Bone marrow (tissue), 2 donors: ENCODE measurements at places on chromosomes 12 and 14.

DNA sequence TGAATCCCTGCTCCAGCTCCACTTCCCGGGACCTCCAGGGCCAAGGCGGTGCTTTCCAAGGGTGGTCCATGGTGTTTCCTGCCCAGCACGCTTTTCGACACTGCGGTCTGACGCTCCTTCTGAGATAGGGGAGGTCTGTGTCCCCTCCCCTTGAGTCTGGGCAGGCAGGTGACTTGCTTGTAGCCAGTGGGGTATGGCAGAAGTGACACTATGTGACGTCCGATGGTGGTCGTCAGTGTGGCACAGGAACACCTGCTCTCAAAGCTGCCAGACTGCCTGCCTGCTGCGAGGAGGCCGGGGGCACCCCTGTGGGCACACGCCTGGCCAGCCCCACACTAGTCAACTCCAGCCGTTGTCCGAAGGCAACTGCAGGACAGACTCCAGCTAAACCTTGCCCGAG, 16.0 kb upstream of the TRAF3 start:
- no peak for DNase-seq

DNA sequence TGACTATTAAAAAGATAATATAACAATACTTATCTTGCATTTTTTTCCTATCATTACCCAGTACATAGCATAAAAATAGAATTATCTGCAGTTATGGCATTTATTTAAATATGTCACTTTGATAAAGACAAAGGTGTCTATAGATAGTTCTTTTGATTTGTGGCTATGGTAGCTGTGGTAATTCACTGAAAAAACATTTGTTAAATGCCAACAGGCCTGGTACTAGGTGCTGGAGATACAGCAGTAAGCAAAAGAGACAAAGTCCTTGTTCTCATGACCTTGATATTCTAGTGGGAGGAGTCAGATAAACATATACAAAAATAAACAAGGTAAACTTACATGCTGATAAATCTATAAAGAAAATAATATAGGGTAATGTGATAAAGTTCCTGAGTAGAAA, 44.7 kb downstream of the INSM2 start:
- no peak for DNase-seq

DNA sequence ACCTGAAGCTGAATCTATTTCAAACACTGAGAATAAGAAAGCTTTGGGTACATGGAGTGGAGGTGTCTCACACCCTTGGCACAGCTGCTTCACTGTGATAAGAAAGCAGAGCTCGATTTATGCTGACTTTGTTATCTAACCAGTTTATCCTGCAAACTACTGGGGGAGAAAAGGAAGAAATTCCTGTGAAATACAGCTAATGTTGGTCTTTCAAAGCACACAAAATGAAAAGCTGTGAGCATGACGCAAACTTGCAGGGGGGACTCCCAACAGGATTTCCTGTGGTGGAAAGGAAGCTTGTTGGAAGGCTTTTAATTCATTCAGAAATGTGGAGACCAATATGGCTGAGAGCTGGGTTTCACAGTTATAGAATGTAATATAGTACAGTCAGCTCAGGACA, 53.4 kb downstream of the SRGAP1 start:
- no peak for DNase-seq

DNA sequence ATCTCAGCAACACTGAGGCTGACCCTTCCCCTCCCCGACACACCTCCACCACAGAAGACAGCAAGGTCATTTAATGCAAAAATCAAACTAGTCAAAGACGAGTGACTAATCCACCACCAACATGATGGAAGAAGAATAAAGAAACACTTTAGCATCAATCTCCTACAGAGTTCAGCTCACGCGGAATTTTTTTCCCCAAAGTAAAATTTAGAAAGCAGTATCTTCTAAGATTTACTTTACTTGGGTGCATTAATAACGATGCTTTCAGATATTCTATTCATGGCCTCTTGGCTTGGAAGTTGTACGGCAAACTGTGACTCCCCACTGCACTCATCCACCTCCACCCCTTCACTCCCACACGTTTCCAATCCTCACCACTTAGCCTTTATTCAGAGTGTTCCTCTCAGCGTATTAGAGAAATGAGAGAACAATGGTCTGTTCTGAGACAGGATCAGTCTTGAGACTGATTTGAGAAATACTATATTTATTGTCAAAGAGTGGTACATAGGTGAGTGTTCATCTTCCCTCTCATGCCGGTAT, 1.9 kb downstream of the EGLN3 start:
- DNase-seq: no peak

- DNase-seq: no peak
These were observed 29.4 kb upstream of the ETFBKMT start for GRCh38 chr12:31629756-31630732.

- no peak for DNase-seq
These were observed 135.4 kb downstream of the ZFP36L1 start for GRCh38 chr14:68657300-68658028.

GRCh38 chr14:53655080-53655785, 301.4 kb downstream of the BMP4 start:
- no peak for DNase-seq

GRCh38 chr12:3491938-3492792, 1.2 kb downstream of the PRMT8 start:
- no peak for DNase-seq

DNA sequence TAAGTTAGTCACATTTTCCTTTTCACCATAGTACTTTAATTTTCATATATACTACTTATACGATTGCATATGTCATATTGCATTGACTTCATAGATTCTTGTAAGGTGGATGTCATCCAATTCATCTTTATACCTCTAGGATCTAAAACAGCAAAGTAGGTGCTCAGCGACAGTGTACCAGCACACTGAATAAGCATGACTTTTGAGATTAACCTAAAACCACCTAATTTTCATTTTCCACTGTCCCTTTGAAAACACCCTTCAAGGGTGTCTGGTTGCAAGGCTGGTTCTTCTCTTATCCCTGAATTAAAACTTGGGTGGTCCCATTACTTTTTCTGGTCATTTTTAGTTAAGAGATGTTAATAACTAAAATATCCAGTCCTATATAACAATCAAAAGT, 4.4 kb downstream of the GPR19 start:
- no peak for DNase-seq

GRCh38 chr12:101592448-101592847, 2.3 kb upstream of the MYBPC1 start:
- no peak for DNase-seq

DNA sequence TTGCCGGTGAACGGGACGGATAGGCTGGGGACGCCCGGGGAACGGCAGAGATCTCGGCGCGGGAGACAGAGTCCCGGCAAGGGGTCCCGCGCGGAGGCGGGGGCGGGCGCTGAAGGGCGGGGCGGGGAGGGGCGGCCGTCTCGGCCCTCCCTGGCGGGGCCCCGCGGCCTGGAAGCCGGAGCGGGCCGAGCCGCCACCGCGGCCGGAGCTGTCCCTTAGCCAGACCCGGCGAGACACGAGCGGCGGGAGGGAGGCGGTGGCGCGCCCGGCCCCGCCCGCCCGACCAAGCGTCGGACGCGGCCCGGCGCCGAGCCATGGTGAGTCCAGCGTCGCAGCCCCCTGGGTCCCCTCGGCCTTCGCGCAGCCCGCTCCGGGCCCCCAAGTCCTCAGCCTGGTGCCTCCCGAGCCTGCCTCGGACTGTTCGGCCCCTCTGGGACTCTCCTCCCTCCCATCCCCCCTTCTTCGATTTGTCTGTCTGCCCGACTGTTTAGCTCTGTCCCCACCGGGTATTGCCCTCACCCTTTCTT, at the start of gene ARHGEF40:
Gene ARHGEF40 (plus strand): TSS at position 222 of the 527 bp plus-strand sequence. CDS start 93 bp downstream, at position 315.
- no peak for DNase-seq

DNA sequence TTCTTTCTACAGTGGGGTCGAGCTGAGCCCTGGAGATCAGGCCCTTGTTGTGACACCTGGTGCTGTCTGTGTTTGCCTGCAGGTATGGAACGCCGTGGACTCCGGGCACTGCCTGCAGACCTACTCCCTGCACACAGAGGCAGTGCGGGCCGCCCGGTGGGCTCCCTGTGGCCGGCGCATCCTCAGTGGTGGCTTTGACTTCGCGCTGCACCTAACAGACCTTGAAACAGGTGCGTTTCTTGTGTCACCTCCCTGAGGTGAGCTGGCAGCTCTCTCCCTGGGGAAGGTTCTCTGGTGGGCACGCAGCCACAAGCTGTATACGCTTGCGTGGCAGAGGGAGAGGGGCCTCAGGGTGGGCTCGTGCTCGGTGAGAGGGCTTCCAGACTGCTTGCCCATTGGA, 119.3 kb downstream of the BEGAIN start:
- DNase-seq: no peak

DNA sequence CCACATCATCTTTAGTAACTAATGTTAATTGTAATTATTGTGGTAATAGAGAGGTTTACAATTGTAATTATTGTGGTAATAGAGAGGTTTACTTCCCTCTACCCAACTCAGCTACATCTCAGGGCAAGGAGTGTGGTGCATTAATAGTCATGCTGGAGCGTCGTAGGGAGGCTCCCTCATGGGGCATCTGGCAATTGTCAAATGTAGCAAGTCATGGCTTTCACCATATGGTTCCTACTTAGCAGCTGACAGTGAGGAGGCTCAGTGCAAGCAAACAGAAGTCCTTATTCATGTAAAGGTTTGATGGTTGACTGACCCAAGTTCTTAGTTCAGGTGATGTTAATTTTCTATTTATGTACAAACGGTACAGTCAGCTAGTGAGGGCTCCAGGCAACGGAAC, 1012.0 kb downstream of the FLRT2 start:
- DNase-seq: no peak

DNA sequence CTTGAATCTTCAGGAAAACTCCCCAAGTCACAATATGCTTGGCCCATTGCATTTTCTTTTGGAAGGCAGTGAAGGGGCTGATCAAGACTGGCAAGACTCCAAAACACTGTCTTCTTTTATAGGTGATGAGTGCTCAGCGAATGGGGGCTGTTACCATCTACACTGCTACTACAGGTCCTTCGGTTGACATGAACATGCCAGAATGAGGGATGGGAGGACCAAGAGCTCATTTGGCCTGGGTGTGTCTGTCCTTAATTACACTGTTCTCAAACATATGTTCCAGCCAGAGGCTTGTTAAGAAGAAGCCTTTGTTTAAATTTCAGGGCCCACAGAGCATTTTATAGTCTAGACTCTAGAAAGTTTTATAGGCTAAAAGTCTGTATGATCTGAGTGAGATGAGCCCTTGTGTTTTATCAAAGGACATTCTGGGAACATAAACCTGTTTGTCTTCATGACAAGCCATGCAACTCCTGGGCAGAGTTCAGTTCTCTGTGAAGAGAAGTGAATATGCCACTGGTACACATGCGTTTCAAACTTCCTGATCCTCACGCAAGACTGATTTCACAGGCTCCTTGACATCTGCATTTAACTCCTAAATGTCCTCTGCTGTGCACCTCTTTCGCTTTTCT, 4.7 kb upstream of the FAM234B start:
- DNase-seq: no peak

- no peak for DNase-seq
These were observed 8.4 kb downstream of the IFI27L1 start for GRCh38 chr14:94089479-94089878.

DNA sequence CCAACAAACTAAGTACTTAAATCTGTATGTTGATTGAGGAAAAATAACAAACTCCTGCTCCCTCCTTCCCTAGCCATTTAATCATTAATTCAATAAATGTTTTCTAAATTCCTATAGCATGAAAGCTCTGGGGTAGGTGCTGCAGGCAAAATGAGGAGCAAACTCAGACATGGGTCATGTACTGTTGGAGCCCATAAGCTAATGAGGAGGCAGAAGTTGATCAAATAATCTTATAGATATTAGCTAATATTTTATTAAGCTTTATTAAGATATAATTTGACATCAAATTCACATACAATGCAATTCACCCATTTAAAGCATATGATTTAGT, 70.6 kb downstream of the SYNE2 start:
- DNase-seq: no peak

DNA sequence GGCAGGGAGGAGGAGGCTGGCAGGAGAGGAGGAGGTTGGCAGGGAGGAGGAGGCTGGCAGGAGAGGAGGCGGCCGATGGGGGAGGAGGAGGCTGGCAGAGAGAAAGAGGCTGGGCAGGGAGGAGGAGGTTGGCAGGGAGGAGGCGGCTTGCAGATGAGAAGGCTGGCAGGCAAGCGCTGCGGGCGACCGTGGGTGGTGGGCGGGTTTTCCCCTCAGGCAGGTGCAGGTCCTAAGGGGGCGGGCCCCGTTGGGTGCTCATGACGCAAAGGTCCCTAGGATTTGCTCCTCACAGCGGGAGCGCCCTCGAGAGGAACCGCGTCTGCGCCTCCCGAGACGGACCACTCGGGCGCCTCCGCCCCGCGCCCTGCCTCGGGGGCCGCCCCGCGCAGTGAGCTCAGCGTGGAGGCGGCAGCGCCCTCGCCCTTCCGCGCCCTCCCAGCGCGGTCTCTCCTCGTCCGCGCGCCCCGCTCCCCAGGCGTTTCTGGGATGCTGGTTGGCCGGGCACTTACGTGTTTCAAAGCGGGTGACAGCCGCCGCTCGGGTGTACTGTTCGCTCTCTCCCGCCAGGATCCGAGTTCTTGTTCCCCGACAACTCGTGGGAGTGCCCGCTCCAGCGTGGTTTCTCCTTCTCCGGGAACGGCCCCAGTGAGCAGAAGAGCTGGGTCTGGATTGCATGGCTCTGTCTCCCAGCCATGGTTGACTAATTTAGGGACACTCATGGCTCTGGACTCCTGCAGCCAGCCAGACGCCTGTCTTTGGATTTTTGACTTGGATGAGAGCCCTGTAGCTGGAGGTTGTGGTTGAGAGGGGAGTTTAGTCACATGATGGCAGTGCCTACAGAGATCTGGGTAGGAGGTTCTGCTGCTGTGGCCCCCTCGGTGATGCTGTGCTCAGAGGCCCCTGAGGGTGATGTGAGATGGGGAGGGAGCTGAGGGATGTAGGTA, 64.1 kb upstream of the PPP4R3A start:
- DNase-seq: no peak

DNA sequence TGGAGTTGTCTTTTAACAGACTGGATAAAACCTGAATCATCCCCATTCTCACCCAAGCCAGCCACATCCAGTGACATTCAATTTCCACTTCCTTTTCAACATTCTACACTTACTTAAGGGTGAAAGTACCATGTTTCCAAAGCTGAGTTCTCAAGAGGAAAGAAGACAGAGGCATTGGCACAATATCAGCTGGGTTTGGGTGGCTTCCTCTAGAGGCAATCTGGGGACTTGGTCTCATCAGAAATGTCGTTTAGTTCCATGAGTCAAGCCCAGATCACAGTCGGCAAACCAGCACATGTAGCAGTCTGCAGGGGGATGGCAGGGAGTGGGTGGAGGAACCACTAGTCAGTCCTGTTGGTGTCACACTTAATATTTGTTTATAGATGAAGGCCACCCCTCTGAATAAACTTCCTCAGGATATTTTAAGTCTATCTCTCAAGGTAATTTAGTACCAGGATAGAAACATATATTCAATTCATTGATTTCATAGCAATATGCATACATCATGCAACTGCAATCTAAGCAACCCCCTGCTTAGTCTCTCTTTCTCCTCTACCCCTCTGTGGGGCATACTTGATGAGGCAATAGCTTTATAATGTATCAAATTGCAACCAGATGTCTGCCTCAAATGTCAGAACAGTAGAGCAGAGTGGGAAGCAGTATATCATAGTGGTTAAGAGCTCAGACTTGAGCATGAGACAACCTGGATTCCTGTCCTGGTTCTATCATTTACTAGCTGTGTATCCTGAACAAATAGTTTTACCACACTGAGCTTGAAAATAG, 3.0 kb downstream of the SRRM4 start:
- DNase-seq: no peak

GRCh38 chr12:27772328-27773049, 7.5 kb upstream of the KLHL42 start:
- DNase-seq: no peak
